ENCODE measurements at places on chromosomes 1 and 21.

- no peak for DNase-seq
Observed at GRCh38 chr21:33317786-33318486, 6.8 kb upstream of the IFNAR1 start.

- no peak for DNase-seq
Observed at GRCh38 chr1:82494117-82494516, 693.4 kb downstream of the ADGRL2 start.

DNA sequence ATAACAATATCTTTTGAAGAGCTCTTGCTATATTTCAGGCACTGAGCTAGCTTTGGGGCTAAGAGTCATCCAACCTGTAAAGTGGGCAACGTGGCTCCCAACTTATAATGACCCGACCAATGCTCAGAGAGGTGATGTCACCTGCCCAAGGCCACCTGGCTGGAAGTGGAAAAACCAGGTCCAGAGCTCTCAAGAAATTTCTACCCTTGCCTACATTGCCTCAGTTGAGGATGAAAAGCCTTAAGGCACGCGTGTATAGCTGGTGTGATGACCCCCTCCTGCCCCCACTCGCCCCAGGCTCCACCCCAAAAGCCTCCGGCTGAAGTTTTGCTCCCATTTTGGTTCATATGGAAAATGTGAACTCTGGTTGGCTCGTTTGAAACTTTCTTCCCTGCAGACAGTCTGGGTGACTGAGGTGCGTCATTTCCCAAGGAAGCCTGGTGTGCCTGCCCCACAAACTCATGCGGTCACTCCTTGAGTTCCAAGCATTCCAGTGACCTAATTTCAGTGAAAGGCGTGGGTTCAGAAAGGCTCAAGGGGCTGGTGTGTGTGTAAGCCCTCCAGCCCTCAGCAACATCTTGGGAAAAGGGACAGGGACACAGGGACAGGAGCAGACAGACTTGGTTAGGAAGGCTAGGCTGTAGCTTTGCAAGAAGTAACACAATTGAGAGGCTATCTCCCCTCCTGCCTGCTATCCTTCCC is 20.5 kb downstream of the HTR1D start:
- DNase-seq = peak; percentile 24

- peak; percentile 80 for DNase-seq
Observed at GRCh38 chr1:180837020-180837419, 75.7 kb upstream of the KIAA1614 start.

DNA sequence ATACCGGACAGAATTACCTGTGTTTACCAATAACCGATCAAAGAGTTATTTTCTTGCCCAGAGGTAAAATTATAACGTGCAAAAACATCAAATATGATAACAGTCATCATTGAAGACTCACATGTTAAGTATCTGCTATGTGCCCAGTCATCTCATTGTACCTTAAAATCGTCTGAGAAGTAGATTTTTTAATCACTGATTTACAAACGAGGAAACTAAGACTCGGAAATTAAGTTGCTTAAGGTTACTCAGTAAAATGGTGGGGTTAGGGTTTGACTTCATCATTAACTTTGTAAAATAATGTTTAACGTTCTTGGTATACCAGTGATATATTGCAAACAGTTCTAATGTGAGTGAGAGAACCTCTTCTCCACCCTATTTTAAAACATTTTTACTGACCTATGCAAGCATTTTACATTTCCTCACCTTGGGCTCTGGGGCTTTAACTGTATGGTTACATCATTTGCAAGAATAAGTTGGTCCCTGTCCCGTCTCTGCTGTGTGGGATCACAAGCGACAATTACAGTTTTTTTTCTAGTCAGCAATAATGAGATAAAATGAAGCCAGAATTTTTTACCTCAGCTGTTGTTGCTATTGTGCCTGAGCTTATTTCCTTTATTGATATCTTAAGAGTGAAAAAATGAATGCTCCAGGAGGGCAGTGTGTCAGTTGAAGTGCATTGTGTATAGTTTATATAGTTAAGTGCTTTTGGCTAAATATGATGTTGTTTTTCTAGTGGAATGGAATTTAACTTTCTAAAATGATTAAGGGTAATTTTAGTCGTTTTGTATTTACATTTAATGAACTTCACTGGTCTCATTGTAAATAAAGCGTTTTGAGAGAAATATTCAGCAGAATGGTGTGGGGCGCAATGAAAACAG is 2.7 kb downstream of the RPRD2 start:
- peak; percentile 25 for DNase-seq

GRCh38 chr1:232090816-232091215 is 464.2 kb downstream of the DISC1 start:
- no peak for DNase-seq

DNA sequence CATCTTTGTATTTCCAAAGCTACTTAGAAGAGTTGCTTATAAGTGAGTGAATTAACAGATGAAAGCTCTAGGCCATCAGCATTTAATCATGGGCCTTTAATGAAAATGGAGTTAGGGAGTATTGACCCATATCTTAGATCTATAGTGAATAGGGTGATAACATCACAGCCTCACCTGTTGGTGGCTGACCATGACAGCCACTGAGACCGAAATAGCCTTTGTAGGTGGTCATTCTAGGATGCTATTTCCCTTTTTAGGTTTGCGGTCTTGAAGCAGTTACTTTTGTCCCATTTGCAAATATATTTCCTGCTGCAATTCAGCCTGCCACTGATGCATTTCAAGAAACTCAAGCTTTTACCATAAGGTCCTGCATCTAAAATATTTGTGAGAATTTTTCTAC is 410.1 kb upstream of the LYPLAL1 start:
- DNase-seq = no peak

GRCh38 chr1:14524826-14525636 is 73.5 kb upstream of the KAZN start:
- no peak for DNase-seq

GRCh38 chr1:6003568-6004411 is 11.6 kb upstream of the NPHP4 start:
- no peak for DNase-seq

- no peak for DNase-seq
Observed at GRCh38 chr1:170853302-170853701, 82.0 kb upstream of the MROH9 start.

GRCh38 chr1:206661161-206661820 is 23.4 kb upstream of the MAPKAPK2 start:
- peak; percentile 17 for DNase-seq

DNA sequence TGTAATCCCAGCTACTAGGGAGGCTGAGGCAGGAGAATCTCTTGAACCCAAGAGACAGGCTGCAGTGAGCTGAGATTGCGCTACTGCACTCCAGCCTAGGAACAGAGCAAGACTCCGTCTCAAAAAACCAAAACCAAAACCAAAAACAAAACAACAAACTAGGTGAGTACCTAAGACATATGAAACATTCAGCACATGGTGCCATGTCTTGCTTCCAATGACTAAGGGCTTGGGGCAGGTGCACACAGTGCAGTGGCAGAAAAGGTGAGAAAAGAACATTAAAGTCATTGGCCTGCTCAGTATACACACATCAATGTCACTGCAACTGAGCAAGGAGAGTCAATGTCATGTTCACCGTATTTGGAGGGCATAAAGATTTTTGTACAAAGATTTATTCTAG is 4.1 kb upstream of the ACTA1 start:
- DNase-seq = no peak

GRCh38 chr1:100494393-100495084 is 43.4 kb upstream of the GPR88 start:
- DNase-seq = no peak

DNA sequence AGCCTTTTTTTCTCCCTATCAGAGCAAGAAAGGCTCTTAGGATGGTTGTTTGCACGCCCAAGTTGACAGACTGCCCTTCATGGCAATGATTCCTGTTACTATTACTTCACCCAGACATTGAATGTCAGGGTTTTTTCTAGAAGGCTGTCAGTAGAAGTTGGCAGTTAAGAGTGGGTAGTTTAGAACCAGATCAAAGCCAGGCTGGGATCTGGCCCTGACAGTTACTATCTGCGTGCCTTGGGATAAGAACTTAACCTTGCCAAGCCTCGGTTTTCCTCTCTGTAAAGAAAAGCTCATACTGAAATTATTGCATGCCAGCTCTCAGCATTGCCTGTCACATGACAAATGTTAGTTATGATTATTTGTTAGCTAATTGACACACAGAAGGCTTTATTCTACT is 58.7 kb upstream of the PPP2R5A start:
- DNase-seq = no peak

DNA sequence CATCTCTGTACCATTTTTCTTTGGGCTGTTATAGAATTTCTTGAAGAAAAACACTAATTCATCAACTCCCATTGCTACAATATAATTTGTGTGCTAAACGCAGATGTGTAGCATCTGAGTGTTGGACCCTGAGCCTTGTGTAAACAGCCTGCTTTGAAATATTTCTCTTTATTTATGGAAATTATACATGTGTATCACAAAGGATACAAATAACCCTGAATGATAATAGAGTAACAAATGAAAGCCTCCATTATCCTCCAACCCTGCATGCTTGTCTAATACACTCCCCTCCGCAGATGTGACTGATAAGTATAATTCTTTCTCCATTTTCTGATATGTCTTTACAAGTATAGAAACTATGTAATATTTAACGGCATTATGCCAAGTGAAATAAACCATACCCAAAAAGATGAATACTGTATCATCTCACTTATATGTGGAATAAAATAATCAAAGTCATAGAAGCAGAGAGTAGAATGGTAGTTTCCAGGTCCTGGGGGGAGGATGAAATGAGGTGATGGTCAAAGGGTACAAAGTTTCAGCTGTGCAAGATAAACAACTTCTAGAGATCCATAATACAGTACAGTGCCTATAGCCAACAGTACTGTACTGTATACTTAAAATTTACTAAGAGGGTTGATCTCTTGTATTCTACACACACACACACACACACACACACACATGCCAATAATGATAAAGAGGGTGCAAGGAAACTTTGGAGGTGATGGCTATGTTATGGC is 2.8 kb upstream of the ADAM30 start:
- no peak for DNase-seq

- no peak for DNase-seq
Observed at GRCh38 chr1:168159251-168159650, 19.5 kb upstream of the TIPRL start.

- peak; percentile 73 for DNase-seq
Observed at GRCh38 chr1:184075055-184076029, 23.8 kb downstream of the TSEN15 start.

- DNase-seq = no peak
Observed at GRCh38 chr1:109131059-109131458, 17.1 kb downstream of the ELAPOR1 start.

GRCh38 chr1:10292188-10292587 is 81.8 kb downstream of the KIF1B start:
- DNase-seq = no peak

DNA sequence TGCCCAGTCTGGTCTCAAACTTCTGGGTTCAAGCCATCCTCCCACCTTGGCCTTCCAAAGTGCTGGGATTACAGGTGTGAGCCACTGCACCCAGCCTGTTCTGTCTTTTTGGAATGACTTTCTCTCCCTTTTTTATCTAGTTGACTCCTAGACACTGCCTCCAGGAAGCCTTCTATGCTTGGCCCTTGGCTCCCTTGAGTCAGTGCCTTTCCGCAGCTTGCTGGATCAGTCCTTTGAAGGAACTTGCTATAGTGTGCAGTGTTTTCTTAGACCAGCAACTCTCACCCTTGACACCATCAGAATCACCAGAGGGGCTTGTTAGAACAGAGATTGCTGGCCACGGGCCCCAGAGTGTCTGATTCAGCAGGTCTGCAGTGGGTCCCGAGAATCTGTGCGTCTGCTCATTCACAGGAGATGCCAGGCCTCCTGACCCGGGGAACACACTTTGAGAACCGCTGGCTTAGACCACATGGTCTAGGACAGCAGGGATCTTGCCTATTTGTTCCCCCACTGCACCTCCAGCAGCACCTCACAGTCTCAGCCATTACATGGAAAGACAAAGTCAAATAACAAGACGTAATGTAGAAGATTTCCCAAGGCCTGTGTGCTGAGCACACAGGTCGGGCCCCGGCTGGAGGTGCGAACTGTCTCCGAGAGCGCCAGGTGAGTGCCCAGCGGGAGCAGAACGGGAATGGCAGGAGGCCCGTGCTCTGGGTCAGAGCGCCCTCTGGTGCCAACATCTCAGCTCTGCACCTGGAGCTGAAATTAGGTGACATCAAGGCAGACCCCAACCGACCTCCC is 27.4 kb upstream of the CTPS1 start:
- peak; percentile 92 for DNase-seq

DNA sequence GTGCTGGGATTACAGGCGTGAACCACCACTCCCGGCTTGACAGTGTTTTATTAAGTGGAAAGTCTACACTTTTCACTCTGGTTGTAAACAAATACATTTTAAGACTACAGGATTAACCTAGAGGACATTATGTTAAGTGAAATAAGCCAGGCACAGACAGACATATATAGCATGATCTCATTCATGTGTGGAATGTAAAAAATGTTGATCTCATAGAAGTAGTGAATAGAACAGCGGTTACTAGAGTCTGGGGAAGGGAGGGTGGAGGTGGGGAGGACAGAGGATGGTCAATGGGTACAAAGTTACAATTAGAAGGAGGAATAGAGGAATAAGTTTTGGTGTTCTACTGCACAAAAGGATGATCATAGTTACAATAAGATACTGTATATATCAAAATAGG is 16.9 kb downstream of the CTH start:
- no peak for DNase-seq

DNA sequence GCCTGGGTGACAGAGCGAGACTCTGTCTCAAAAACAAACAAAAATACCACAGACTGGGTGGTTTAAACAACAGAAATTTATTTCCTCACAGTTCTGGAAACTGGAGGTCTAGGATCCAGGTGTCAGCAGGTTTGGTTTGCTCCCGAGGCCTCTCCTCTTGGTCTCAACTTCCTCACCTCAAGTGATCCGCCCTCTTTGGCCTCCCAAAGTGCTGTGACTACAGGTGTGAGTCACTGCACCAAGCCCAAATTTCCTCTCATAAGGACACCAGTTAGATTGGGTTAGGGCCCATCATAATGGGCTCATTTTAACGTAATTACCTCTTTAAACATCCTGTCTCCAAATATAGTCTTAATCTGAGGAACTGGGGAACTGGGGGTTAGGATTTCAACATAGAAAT is 35.5 kb downstream of the MFSD2A start:
- DNase-seq = no peak

- DNase-seq = no peak
Observed at GRCh38 chr21:14977814-14978213, 87.0 kb downstream of the NRIP1 start.

DNA sequence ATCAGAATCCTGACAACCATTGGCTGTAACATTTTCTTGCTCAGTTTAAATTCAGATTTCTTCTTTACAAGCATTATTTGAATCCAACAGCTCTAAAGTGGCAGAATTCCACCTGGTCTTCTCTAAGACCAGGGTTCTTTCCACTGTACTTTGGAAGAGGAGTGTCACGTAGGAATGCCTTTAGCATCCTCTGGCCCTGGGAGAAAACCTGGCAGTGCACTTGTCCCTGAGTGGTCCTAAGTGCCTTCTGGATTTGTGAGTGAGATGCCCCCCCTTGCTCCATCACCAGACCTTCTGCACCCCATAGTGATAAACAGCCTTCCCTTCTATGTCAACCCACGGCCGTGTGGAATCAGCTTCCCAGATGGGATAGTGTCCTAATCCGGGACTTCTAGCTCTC is 57.1 kb upstream of the NHLH2 start:
- no peak for DNase-seq

- no peak for DNase-seq
Observed at GRCh38 chr1:30899577-30900389, 8.8 kb downstream of the SDC3 start.
